ENCODE measurements at places on chromosomes 3 and 15.

DNA sequence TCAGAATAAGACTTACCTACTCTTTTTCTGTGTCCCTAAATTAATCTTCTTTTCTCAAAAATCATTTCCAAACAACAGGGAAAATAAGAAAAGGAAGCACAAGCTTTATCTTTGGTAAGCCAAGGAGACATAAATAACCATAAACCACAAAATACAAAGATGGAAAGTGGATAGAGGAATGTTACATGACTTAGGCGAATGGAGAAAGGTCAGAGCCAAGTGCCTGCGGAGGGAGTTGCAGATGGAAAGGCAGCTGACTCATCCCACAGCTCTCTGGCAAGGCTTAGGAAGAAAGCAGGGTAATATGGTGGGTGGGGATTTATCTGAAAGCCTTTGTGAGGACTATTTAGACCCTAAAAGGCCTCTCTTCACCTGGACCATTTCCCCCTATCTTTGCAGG, 72.8 kb downstream of the GALK2 start:
- DNase-seq: no peak

DNA sequence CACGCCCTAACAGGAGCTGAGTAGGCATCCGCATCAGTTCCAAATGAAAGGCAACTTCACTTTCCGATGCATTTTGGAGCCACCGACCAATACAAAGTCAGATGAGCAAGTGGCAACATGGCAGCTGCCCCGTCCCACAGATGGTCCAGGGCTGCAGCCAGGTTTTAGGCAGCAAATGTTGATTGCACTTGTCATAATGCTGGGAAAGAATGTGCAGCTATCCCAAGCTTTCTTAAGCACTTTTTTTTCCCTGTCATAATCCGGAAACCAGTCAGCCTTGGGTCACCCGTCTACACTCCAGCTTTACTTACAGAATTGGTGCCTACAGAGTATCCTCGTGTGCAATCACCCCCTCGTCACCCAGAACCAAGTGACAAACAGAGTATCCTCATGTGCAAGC, 147.7 kb downstream of the CHSY1 start:
- no peak for DNase-seq

DNA sequence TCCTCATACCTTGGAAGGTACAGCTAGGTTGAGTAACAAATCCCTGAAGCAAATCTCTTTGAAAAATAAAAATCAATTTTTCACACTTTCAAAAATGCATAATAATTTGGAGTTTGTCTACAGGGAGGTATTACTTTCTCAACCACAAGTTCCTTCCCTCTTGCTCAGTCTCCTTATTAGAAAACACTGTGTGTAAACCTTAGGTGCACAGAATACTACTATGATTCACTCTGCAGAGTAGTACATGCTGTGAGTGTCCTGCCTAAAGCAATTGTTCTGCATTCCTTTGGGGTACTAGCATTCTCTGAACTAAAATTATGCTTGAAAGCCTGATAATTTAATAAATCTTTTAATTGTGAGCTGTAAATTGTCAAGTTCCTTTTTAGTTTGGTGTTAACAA, 115.9 kb upstream of the EPHA3 start:
- no peak for DNase-seq

DNA sequence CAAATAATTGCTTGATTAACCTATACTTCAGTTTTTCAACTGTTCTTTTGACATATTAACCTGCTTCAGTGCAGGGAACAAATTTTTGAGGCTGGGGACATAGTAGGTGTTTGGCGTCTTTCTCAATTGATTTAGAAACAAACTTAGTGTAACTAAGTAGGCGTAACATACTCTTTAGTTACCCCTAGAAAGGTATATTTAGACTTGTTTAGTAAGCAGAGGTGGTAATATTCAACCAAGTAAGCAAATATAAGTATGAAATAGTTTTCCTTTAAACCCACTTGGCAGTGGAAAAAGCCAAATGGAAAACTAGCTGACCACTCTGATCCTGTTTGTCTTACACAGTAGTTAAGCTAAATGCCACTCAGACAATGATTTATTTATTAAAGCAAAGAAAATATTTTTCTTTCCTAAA, 113.2 kb downstream of the MBNL1 start:
- DNase-seq: no peak

DNA sequence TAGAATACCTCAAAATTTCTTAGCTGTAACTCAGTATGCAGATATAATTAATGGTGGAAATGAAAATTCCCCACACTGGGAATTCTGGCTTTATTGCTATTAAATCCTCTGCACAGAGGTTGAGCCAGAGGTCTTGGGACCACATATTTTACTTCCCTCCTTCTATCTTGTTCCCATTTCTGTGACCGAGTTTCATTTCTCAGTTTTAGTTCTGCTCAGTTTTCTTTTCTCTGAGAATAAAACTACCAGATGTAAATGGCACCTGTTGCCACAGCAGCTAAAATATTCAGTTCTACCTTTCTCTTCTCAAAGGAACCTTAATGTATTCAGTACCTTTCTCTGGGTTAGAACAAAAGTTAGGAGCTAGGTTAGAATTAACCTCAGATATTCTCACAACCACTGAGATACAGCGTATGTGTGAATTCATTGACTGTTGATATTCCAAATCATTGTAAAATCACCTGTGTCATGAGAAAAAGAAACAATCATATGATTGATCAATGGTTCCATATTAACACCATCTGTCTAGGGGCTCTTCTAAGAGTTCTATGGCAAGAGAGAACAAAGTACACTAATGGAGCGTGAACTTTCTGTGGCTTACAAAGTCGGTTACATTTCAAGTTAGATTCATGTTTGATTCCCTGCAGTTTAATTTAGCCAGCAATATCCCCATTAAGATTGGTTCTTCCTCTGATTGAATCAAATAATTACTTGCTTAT, 374.1 kb downstream of the EFHB start:
- no peak for DNase-seq

DNA sequence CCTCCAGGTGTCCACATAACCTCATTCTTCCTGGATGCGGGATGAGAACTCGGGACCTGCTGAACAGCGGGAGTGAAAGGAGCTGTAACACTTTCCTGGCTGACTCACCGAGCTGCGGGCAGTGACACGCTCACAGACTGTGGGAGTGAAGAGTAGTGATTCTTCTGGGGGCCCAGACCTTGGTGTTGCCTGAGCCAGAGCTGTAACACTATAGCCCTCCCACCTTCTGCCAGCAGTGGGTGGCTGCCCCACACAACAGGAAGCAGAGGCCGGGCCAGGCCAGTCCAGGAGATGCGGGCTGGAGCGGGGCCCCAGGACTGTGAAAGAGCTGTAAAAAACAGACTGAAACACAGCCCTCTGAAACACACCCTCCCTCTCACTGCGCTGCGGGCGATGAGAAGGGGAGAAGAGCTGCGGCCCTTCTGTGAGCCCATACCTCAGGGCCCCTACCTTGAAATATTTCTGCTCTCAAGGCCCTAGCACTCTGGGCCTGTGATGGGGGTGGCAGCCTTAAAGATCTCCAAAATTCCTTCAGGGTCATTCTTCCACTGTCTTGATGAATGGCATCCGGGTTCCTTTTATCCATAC, 464.0 kb upstream of the CCDC54 start:
- peak; percentile 72 for DNase-seq

- DNase-seq: no peak
Measured at GRCh38 chr3:15683253-15683652, 81.7 kb downstream of the BTD start.

- DNase-seq: no peak
Measured at GRCh38 chr3:157502916-157503595, at the start of gene VEPH1. Gene VEPH1 (minus strand): TSS chr3:157503416. CDS start chr3:157495349, 8,067 bp downstream.

DNA sequence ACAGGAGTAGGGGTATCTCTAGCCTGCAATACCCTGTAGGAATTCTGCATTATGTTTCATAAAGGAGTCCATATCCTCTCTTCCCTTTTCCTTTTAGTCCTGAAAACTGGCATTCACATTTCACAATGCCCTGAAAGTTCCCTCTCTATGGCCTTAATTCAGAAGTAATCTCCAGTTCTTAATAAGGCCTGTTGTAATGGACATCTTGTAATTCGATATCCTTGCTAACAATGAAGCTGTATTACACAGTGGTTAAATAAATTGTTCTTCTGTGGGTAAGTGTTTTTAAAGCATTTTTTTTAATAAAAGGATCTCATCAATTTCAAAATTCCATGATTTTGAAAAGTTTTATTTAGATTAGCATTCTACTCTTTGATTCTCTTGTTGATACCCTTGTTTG, 34.3 kb upstream of the NEO1 start:
- DNase-seq: no peak

DNA sequence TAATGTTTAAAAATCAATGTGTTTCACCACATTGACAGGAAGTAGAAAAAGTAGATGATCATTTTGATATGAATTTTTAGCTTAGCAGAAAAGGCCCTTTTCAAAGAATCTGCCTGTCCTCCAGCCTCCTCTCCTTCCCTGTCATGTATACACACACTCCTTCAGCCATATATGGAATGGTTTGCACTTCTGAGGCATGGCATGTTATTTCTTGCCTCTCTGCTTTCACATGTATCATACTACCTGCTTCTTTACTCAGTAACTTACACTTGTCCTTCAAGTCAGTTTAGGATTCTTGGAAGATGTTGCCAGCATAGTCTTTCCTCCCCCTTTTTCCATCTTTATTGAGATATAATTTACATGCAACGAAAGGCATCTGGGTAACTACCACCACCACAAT, 79.0 kb downstream of the REC114 start:
- no peak for DNase-seq

- DNase-seq: no peak
Measured at GRCh38 chr15:81092559-81092902, 41.5 kb upstream of the CFAP161 start.

DNA sequence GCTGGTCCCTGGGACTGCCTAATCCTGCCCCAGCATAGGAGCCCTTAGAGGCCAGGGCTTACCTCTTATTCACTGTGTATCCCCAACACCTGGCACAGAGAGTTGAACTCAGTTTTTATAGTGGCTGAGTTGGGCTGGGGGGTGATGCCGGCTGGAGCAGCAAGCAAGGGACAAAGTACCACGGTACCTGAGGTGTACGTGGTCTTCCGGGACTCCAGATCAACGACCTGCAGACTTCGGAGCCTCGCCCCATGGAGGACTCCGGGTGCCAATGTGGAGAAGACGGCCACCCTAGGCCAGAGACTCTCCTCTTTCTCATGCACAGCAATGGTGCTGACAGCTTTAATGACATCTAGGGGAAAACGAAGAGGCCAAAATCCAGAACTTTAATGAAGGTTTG, 8.1 kb downstream of the WDR73 start:
- no peak for DNase-seq

DNA sequence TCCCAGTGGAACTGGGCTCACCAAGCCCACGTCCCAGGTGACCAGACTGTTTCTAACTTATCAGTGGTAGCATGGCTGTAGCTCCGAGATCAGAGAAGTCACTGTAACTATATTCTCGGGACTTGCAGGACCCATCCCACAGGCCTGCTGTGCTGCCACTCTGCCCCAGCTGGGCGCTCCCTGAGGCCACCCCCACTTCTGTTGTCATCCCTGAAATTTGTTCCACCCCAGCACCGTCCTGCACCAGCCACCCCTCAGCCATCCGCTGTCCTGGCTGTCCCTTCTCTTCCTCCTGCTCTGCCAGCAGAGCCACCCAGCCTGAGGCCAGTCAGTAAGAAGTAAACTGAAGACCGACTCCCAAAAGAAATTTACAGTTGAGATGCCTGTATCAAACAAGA, 33.0 kb upstream of the VILL start:
- DNase-seq: no peak

DNA sequence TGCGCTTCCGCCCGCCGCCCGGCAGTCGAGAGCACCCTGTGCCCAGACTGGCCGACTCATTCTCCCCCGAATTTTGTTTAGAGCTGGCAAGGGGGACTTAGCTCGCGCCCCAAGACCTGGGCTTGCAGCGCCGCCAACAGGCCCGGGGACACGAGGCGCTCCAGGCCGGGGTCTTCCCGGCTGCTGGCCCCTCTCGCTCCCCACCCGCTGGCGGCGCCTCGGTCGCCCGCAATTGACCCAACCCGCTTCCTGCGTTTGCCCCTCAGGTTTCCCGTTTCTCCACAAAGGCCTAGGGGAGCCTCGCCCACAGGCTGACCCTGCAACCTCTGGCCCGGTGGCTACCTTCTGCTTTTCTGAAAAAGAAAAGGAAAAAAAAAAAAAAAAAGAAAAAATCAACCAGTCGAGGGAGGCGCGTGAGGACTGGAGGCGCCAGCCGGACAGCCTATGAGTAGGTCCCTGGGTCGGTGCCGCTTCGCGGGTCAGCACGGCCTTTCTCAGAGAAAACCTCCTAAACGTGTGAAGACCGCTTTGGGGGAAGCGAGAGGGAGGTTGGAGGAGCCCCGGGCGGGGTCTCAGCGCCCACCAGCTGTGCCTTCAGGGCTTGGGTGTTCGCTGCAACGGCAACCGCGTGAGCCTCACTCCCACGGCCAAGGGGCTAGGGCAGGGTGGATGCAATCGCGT, 7.2 kb downstream of the FOXL2 start:
- DNase-seq: peak; percentile 84

- no peak for DNase-seq
Measured at GRCh38 chr15:37149146-37149545, 48.8 kb upstream of the MEIS2 start.

DNA sequence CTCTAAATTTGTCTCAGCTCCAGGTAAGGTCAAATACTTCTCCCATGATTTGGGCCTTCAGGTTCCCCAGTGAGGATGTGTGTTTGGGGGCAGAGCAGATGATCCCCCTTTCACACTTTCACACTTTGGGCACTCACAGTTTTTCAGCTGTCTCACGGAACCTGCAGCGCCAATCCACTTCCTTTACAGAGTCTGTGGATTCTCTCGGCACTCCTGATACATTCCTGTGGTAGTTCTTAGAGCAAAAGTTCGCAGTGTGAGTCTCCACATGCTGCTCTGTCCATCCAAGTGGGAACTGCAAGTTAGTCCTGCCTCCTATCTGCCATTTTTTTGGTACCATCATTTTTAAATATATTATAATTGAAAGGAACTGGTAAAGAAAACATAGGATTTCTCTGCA, 20.2 kb upstream of the CPOX start:
- DNase-seq: no peak

- no peak for DNase-seq
Measured at GRCh38 chr3:4838621-4839022, 140.6 kb upstream of the BHLHE40 start.

- no peak for DNase-seq
Measured at GRCh38 chr3:53084310-53085001, 38.6 kb upstream of the SFMBT1 start.

- DNase-seq: no peak
Measured at GRCh38 chr15:81170511-81170910, 26.2 kb upstream of the IL16 start.

GRCh38 chr3:20080956-20081554, 40.8 kb downstream of the KAT2B start:
- DNase-seq: no peak

GRCh38 chr15:77112838-77113504, 42.1 kb upstream of the TSPAN3 start:
- no peak for DNase-seq
